Immature natural killer cell (primary cell): ENCODE measurements at places on chromosomes 5 and 9. TPM values are rescaled to one million over a fixed set of nuclear protein-coding genes. Genes with fewer than 3 reads are reported as not detected.

GFI1B gene
- polyA plus RNA-seq = 1.6 TPM

AIF1L gene
- not detected for polyA plus RNA-seq

NAIP gene
- 3.7 TPM for polyA plus RNA-seq

PKD2L2 gene
- 0.30 TPM for polyA plus RNA-seq

CDO1 gene
- not detected for polyA plus RNA-seq

C9orf153 gene
- not detected for polyA plus RNA-seq

DPYSL3 gene
- not detected for polyA plus RNA-seq

CER1 gene
- polyA plus RNA-seq = not detected

ZCCHC9 gene
- polyA plus RNA-seq = 8.1 TPM

SPATA31A3 gene
- not detected for polyA plus RNA-seq

NMUR2 gene
- polyA plus RNA-seq = not detected

HACD4 gene
- 6.5 TPM for polyA plus RNA-seq

FIBCD1 gene
- polyA plus RNA-seq = not detected

PTGES gene
- polyA plus RNA-seq = not detected

SPOCK1 gene
- polyA plus RNA-seq = not detected

OTP gene
- polyA plus RNA-seq = not detected

FOXI1 gene
- not detected for polyA plus RNA-seq

ANGPTL2 gene
- polyA plus RNA-seq = not detected

TMEM215 gene
- polyA plus RNA-seq = not detected

NUTM2G gene
- 0.10 TPM for polyA plus RNA-seq

QRFP gene
- not detected for polyA plus RNA-seq

THOC3 gene
- polyA plus RNA-seq = 48.8 TPM
